ENCODE measurements at places on chromosomes 4 and X.

DNA sequence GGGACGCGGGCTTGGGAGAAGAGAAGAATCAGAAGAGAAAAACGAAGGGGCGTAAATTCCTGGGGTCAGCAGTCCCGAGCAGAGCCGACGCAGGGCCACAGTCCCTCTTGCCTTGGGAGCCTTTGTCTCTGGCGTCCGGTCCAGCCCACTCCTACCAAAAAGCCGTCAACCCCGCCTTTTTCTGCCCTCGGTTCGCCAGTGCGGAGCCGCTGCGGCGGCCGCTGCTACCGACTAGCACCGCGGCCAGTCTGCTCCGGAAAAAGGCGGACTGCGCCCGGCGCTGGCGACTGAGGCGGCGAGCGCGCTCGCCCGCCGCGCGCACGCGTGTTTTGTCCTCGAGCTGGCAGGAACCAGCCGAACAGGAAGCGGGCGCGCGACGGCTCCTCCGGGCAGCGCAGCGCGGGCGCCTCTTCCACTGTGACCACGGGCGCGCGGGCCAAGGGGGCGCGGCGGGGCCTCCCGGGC, 502 bp downstream of the HNRNPDL start:
- peak; percentile 55 for DNase-seq

- no peak for DNase-seq
Observed at GRCh38 chr4:101993002-101993841, 202.7 kb downstream of the BANK1 start.

- no peak for DNase-seq
Observed at GRCh38 chrX:39336671-39337311, 535.5 kb downstream of the MID1IP1 start.

- peak; percentile 80 for DNase-seq
Observed at GRCh38 chrX:48957827-48958634, 624 bp upstream of the OTUD5 start.

GRCh38 chrX:139158256-139158655, 372.3 kb upstream of the F9 start:
- DNase-seq: no peak

- no peak for DNase-seq
Observed at GRCh38 chr4:142348613-142349021, 497.5 kb downstream of the INPP4B start.

DNA sequence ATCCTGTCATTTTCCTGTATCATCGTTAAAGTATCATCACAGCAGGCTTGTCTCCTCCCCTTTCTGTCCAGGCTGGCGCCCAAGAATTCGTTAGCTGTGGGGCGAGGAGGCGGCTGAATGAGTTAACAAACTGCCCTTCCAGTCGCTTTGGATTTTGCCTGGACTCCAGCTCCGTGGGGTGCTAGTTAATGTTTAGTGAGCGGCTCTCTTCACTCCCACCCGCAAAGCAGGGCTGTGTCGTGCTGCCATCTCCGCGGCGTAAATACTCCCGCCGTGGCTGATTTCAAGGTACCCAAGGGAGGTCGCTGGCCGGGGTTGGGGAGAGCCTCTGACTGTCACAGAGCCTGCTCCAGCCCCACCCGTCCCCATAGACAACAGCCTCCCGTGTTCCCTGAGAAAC, 44.9 kb upstream of the SPRY1 start:
- no peak for DNase-seq

DNA sequence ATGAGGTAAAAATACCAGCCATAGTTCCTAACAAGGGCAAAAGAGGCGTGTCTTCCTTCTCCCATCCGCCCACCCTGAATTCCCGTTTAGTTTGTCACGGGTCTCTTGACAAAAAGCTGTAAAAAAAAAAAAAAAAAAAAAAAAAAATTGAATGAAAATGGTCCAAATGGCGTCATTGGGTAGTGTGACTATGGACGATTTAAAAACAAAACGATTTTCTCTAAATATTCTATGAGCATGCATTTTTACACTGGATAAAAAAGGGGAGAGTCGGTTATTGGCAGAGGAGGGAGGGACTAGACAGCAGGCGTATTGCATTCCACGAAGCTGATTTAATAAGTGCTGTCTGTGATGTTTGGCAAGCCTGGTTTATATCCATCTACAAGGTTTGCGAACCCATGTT, at the start of gene FAM133A:
FAM133A (plus strand) TSS at position 338 of the 403 bp plus-strand sequence. CDS start 35,214 bp downstream, outside the sequence.
- DNase-seq: no peak

GRCh38 chr4:177313263-177313662, 3.6 kb downstream of the NEIL3 start:
- DNase-seq: no peak

- DNase-seq: no peak
Observed at GRCh38 chr4:71382900-71383560, 44.2 kb downstream of the SLC4A4 start.

DNA sequence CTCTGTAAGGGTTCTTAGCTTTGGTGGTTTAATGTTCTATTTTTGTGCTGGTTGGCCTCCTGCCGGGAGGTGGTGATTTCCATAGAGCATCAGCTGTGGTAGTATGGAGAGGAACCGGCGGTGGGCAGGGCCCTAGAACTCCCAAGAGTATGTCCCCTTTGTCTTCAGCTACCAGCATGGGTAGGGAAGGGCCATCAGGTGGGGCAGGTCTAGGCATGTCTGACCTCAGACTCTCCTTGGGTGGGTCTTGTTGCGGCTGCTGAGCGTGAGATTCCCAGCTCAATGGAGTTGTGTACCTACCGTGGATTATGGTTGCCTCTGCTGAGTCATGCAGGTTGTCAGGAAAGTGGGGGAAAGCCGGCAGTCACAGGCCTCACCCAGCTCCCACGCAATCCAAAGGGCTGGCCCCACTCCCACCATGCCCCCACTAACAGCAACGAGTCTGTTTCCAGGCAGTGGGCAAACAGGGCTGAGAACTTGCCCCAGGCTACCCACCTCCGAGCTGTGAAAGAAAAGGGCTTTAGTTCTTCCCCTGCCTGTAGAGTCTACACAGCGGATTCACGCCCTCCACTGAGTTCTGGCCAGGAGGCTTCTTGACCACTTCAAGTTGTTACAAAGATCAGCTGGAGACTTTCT, 235.9 kb downstream of the RPA4 start:
- DNase-seq: no peak

- DNase-seq: no peak
Observed at GRCh38 chr4:36332782-36333131, 51.3 kb downstream of the DTHD1 start.

- DNase-seq: no peak
Observed at GRCh38 chr4:6222761-6223292, 22.5 kb upstream of the JAKMIP1 start.

GRCh38 chr4:37928426-37929416, 31.5 kb upstream of the PTTG2 start:
- no peak for DNase-seq

DNA sequence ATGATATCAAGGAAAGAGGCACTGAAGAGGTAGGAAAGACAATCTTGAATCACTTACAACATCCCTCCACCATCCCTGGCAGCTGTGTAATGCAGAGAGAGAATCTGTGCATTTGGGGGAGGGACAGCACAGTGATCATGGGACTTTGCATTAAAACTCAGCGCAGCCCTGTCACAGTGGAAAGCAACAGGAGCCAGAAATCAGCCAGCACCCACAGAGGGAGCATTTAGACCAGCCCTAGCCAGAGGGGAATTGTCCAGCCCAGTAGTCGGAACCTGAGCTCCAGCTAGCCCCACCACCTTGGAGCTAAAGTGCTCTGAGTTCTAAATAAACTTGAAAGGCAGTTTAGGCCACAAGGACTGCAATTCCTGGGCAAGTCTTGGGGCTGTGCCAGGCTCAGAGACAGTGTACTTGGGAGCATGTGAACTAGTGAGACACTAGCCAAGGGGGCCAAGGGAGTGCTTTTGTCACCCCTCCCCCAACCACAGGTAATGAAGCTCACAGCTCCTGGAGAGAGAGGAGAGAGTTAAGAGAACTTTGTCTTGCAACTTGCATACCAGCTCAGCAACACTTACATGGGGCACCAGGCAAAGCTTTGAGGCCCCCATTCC, 83.9 kb upstream of the FAM241A start:
- DNase-seq: no peak

DNA sequence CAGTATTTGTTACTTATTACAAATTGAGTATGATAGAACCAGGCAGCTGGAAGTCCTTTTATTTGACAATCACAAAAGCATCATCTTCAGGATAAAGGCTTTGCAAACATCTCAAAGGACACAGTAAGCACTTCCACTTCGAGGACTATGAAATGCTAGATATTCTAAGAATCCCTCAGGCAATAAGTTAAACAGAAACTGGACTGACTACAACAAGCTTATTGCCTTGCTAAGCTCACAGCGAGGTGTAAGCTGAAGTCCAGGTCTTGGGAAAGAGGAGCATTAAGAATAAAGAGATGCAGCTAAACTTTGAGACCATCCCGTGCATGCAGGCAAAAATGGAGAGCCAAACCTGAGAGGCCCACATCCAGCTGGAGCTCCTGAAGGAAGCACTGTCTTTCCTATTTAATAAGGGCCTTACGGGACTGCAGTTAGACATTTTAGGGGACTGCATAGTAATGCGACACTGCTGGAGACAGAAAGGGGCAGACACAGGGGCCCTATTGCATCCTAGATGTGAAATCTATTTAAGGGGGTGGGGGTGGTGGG, 38.7 kb downstream of the DCHS2 start:
- DNase-seq: no peak

GRCh38 chrX:9532349-9532748, 67.5 kb downstream of the TBL1X start:
- no peak for DNase-seq

GRCh38 chr4:170015285-170015684, 10.9 kb downstream of the MFAP3L start:
- DNase-seq: no peak
